ENCODE measurements at places on chromosomes 5 and 9. TPM values are rescaled to one million over a fixed set of nuclear protein-coding genes. Genes with fewer than 3 reads are reported as not detected.

DNA sequence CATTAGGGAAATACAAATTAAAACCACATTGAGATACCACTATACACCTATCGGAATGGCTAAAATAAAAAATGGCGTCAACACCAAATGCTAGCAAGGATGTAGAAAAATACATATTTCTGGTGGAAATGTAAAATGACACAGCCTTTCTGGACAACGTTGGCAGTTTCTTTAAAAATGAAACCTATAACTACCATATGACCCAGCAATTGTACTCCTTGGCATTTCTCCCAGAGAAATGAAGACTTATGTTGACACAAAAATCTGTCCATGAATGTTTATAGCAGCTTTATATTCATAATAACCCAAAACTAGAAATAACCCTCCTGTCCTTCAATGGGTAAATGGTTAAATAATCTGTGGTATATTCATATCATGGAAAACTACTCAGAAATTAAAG, 188.7 kb upstream of the RAD23B start:
- no peak for DNase-seq
- no peaks in the 10 kb centered on the region for H3K27me3 ChIP-seq
- H3K27ac ChIP-seq = no peak overlapping the region

DNA sequence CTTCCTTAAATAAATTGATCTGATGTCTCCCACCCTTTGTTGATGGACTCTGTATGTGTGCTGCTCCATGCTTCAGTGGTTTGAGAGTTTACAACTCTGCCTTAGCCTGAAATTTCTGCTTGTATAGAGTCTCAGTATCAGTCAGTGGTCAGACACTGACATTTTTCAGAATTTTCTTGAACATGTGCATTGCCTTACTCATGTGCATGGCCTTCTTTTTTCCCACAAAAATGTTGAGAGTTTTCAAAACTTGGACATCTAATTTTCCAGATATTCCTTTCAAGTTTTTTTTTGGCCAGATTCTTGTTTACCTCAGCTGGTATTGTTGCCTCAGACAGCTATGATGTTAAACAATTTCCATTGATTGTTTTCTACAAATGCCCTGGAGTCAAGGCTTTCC, 427.1 kb upstream of the CHD1 start:
- DNase-seq = no peak
- no peak overlapping the region for H3K27ac ChIP-seq
- H3K4me1 ChIP-seq = no peaks in the 10 kb centered on the region
- no peaks in the 10 kb centered on the region for H3K27me3 ChIP-seq
- H3K36me3 ChIP-seq = no peaks in the 10 kb centered on the region

GRCh38 chr5:124921694-124922093, 175.3 kb upstream of the ZNF608 start:
- H3K27ac ChIP-seq = no peak overlapping the region
- H3K4me1 ChIP-seq = no peaks in the 10 kb centered on the region
- DNase-seq = no peak
- no peaks in the 10 kb centered on the region for H3K27me3 ChIP-seq

Gene FOXD4
- not detected for total RNA-seq

DNA sequence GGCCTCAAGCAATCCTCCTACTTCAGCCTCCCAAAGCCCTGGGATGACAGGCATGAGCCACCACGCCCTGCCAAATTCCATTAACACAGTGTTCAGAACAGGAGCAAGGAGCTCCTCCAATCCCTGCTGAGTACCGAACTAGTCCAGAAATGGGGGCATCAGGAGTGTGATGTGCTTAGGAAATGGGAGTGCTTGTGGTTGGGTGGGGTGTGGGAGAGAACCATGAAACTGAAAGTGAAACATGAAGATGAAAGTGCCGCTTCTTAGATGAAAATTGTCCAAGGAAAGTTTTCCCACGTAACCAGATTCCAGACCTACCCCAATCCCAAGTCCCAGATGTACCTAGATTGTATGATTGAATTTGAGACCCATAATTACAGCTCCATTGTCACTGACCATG, 16.7 kb upstream of the ZNF131 start:
- peaks cover 33% of the 10 kb centered on the region for H3K4me1 ChIP-seq
- no peaks in the 10 kb centered on the region for H3K36me3 ChIP-seq
- no peak for DNase-seq
- no peaks in the 10 kb centered on the region for H3K27me3 ChIP-seq

- no peaks in the 10 kb centered on the region for H3K36me3 ChIP-seq
- H3K4me1 ChIP-seq = no peaks in the 10 kb centered on the region
- H3K27ac ChIP-seq = no peak overlapping the region
- DNase-seq = no peak
- H3K27me3 ChIP-seq = no peaks in the 10 kb centered on the region
These were observed 391.8 kb upstream of the CD180 start for GRCh38 chr5:67588389-67588788.

DNA sequence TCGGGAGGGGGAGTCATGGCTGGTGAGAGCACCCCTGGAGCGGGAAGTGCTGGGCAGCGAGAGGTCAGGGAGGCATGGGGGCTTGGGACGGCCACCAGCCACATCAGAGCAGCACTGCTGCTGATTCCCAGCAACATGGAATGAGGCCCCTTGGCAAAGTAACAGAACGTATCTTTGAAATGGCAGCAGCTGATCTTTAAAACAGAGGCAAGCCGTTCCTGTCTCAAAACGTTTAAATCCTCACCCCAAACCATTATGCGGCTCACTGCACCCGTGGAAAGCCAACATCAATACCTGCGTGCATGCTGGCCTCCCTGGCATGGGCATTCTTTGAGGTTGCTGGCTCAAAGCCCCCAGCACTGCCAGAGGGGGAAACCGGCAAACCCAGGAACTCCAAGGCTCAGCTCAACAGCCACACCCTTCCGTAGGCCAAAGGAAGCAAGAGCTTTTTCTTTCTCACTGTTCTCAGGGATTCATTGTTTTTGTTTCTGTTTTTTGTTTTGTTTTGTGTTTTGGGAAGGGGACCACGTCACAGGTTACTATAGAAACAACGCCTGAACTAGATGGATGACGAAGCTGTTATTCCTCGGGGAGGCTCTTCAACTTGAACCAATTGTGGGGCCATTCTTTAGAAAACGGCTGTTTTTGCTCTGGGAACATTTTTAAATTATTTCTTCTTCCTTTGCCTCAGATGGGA, 28.1 kb upstream of the OBP2B start:
- no peak overlapping the region for H3K4me3 ChIP-seq
- DNase-seq = no peak
- peaks cover 3% of the 10 kb centered on the region for H3K4me1 ChIP-seq
- no peaks in the 10 kb centered on the region for H3K36me3 ChIP-seq
- H3K27me3 ChIP-seq = peaks cover 9% of the 10 kb centered on the region

DNA sequence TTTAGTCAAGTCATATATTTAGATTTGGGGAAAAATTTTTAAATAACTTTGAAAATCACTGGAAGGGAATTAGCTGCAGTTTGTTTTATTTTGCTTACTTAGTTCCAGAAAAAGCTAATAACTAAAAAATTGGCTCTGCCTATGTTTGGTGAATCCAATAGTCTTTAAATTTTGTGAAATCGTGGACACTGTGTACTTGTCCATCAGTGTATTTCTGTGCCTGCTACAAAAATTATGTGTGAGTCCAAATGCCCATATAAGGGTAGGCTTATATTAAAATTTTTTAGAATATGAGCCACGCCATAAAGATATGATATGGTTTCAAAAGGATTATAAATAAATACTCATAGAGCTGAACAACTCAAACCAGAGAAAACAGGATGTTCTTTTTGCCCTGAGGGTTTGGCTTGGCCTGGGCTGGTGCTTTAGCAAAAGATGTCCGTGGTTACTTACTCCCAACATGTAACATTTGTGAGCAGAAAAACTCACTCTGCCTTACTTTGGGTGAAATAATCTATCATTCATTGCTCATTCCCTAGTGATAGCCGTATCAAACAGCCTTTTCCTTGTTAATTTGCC, 133.2 kb upstream of the PRLR start:
- DNase-seq = no peak
- H3K27me3 ChIP-seq = peaks cover 2% of the 10 kb centered on the region
- no peaks in the 10 kb centered on the region for H3K4me1 ChIP-seq
- no peak overlapping the region for H3K4me3 ChIP-seq
- no peak overlapping the region for H3K27ac ChIP-seq

Measured in activated CD4-positive, alpha-beta memory T cell treated with anti-CD3 and anti-CD28 coated beads for 36 hours (primary cell).